ENCODE measurements at places on chromosomes 3 and 15.

DNA sequence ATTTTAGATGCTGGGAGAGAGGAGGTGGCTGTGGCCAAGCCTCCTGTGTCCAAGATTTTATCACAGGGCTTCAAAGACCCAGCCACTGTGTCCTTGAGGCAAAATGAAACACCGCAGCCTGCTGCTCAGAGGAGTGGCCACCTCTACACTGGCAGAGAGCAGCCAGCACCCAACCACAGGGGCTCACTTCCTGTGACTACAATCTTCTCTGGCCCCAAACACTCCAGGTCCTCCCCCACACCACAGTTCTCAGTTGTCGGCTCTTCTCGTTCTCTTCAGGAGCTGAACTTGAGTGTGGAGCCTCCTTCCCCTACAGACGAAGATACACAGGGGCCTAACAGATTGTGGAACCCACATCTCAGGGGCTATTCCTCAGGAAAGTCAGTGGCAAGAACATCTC, 45.6 kb downstream of the CDAN1 start:
- no peak for DNase-seq

GRCh38 chr3:144294659-144295538, 323.3 kb downstream of the DIPK2A start:
- no peak for DNase-seq

- DNase-seq = no peak
These were observed 804 bp upstream of the BRPF1 start for GRCh38 chr3:9730657-9731205.

GRCh38 chr3:172530101-172530561, 6.9 kb upstream of the TNFSF10 start:
- no peak for DNase-seq

DNA sequence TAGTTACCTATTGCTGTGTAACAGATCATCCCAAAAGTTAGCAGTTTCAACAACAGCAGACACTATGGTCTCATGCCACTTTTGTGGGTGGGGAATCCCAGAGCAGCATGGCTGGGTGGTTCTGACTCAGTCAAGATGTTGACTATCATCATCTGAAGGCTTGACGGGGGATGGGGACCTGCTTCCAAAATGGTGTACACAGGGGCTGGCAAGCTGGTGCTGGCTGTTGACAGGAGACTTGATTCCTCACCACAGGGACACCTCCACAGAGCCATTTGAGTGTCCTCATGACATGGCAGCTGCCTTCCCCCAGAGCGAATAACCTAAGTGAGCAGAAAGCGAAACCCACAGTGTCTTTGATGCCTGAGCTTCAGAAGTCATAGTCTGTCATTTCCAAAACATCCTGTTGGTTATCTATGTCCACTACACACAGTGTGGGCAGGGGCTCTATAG, 19.1 kb downstream of the DNAJB8 start:
- no peak for DNase-seq

DNA sequence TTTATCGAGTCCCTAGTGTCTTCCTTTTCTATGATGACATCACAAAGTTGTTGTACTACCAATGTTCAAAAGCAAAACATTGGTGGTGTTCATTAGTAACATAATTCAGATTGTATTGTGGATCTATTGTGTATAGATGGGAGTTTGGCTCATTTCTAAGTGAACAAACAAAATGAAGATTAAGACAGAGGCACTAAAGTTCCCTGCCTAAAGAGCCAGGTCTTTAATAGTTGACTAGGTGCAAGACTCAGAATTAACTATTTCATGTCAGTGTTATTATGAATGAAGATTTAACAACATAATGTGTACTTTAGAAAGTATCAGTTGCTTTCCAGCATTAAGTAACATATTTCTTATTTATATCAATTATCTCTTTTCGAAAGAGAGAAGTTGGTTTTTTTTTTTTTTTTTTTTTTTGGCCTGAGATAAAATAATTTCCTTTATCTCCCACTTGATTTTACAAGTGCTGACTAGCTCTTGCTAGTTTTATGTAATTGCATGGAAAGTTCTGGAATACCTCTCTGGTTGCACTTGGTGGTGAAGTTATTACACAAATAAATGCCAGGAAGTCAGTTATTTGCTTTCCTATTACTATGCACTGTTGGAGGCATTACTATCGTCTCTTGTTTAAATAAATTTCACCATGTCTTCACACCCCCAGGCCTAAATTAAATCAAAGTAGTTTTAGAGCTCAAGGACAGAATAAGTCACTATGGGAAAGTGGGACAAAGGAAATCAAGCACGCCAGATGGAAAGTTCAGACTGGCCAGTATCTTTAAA, 48.7 kb downstream of the NAALADL2 start:
- DNase-seq = no peak

- no peak for DNase-seq
These were observed 492.2 kb downstream of the AGBL1 start for GRCh38 chr15:86571873-86572272.

GRCh38 chr15:89472785-89473256, 23.6 kb downstream of the RHCG start:
- no peak for DNase-seq

GRCh38 chr15:64634576-64635498, 140.6 kb downstream of the RBPMS2 start:
- DNase-seq = no peak

GRCh38 chr15:58309963-58310928, 121.5 kb upstream of the LIPC start:
- DNase-seq = no peak

DNA sequence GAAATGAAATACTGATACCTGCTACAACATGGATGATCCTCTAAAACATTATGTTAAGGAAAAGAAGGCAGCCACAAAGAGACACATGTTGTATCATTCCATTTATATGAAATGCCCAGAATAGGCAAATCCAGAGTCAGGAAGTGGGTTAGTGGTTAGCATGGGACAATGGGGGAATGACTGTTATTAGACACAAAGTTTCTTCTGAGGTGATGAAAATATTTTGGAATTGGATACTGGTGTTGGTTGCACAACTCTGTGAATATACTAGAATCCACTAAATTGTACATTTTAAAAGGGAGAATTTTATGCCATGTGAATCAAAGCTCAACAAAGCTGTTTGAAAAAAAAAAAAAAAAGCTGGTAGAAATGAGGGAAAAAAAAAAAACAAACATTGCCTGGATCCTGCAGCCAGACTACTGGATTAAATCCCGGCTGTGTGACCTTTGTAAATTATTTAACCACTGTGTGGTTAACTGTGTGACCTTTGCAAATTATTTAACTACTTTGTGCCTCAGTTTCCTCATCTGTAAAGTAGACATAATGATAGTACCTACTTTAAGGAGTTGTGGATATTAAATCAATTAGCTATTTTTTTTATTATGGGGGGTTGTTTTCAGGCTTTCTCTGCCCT, 75.6 kb upstream of the PRICKLE2 start:
- no peak for DNase-seq

- no peak for DNase-seq
These were observed 303.8 kb downstream of the RPLP1 start for GRCh38 chr15:69756440-69756839.

DNA sequence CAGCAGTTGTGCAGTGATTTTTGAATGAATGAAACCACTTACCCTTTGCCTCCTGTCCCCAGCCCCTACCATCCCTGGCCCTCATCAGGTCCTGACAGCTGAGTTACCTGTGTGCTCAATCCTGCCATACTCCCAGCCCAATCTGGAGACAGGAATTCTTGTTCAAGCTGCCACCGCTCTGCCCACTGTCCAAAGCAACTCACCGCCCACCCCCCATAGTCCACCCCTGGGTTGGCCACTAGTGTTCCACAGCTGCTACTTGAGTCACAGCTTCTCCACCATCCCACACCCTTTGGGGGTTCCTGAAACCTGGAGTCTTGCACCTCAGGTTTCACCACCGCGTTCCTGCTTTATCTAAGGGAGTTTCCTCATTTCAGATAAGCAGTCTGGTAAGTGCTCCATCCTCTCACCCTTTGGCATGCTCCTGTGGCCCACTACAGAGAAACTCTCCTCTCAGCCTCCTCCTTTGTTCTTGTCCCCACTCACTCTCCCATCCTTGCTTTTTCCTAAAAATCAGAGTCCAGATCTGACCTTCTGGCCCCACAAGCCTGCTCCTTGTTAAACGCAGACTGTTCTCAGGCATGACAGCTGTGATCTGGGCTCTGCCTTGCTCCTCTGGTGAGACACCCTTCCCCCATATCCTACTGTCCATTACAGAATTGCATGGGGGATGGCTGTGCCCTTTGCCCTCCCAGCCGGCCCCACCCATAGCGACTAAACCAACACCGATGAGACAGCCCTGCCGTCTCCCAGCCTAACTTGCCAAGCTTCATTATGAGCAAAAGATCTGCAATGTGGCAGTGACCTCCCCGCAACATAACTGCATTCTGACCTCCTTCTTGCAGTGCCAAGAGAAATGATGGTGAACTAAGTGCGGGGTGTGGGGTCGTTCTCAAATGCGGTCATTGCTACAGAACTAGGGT, 50.0 kb downstream of the CYP19A1 start:
- no peak for DNase-seq

DNA sequence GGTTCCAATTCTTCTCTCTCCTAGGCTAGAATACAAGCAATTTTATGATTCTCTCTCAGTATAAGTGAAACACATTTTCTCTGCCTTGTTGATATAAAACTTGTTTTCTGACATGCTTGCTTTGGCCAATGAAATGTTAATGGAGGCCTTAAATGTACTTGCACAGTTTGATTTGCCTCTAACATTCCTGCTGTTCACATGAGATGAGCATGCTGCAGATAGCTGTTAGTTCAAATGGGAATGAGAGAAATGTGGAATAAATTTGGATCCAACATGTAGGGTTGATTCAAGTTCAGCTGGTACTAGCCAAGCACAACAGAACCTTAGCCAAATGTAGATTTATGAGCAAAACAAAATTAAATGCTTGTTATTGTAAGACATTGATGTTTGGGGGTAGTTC, 32.6 kb upstream of the FHIT start:
- no peak for DNase-seq

GRCh38 chr15:88982304-88982945, 69.2 kb upstream of the MFGE8 start:
- DNase-seq = no peak

DNA sequence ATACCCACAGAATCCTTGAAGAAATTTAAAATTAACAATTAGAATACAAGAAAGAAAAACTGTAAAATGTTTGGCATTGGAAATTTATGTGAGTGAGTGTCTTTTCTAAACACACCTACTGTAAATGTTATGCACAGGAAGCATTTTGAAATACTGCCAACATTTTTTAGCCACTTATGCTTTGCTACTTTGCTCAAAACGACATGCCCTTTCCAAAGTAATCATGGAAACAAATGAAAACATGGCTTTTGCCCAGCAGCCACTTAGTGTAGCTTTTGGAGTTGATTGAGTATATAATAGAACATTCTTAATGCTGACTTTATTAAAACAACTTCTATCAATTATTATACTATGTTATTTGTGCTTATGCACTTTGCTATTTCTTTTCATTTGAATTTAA, 823.0 kb downstream of the CADM2 start:
- no peak for DNase-seq

GRCh38 chr15:92457471-92458041, 63.9 kb downstream of the ST8SIA2 start:
- DNase-seq = no peak

GRCh38 chr3:9409981-9410854, 12.8 kb downstream of the SETD5 start:
- DNase-seq = no peak

DNA sequence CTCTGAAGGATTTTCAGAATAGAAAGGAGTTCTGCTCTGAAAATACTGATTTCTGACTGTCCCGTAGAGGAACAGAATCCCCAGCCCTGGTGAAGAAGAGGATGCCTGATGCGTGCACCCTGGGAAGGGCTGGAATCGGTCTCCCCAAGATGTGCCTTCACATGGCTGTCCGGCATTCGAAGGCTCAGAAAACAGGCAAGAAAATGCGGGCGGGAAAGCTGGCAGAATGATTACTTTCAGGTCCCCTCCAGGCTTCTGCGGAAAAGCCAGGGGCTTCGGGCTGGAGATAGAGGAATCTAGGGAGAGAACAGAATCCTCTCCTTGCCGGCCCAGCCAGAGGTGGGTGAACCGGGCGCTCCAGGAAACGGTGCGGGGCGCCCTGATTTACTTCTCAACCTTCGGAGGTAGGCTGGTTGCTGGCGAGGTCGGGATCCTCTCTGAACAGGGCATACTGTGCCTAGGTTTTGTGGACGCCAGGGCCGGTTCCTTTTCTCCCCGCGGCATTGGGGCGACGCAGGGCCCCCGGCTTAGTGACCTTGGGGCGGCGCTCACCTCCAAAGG, 2.5 kb downstream of the FOXL2NB start:
- no peak for DNase-seq

- DNase-seq = no peak
These were observed 16.2 kb downstream of the C3orf62 start for GRCh38 chr3:49260806-49261324.
